Activated T-helper 1 cell treated with Interleukin-2 at 50 U/mL for 16 hours (primary cell): ENCODE measurements at places on chromosomes 2 and 18.

DNA sequence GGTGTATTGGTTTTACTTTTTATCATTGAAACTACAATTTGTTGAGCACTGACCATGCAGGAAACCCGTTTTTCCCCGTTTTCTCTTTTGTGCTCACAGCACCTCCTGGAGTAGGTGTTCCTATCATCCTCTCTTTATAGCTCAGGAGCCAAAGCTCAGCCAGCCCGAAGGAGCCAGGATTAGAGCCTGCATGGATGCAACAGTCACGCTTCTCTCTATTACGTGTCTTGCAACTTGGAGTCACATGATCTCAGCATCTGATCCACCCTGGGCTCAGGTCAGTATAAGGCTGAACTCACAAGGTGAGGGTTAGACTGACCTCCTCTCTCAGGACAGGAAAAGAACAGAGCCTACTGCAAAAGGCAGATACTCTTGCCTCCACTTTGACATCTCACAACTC lies 150.5 kb downstream of the MBP start:
- DNase-seq, result no peak

- no peak for DNase-seq
Observed at GRCh38 chr2:239952665-239953417, 72.3 kb downstream of the NDUFA10 start.

- DNase-seq, result no peak
Observed at GRCh38 chr2:200383380-200384110, 77.1 kb downstream of the SPATS2L start.

DNA sequence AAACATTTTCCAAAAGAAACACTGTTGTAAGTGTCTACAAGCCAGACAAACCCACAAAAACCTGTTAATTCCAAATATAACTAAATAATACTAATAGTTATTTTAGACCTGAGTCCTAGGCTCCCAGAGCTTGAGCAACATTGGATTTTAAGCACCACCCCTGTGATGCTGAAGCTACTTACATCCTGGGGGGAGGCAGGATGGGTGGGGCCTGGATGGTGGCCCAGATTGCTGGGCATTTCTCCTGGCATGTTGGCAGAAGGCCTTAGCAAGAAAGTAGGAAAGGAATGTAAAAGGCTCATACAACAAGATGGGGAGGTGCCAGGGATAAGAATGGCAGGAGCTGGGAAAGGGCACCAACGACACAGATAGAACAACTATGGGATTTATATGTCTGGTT lies 50.7 kb upstream of the OTX1 start:
- DNase-seq, result no peak

DNA sequence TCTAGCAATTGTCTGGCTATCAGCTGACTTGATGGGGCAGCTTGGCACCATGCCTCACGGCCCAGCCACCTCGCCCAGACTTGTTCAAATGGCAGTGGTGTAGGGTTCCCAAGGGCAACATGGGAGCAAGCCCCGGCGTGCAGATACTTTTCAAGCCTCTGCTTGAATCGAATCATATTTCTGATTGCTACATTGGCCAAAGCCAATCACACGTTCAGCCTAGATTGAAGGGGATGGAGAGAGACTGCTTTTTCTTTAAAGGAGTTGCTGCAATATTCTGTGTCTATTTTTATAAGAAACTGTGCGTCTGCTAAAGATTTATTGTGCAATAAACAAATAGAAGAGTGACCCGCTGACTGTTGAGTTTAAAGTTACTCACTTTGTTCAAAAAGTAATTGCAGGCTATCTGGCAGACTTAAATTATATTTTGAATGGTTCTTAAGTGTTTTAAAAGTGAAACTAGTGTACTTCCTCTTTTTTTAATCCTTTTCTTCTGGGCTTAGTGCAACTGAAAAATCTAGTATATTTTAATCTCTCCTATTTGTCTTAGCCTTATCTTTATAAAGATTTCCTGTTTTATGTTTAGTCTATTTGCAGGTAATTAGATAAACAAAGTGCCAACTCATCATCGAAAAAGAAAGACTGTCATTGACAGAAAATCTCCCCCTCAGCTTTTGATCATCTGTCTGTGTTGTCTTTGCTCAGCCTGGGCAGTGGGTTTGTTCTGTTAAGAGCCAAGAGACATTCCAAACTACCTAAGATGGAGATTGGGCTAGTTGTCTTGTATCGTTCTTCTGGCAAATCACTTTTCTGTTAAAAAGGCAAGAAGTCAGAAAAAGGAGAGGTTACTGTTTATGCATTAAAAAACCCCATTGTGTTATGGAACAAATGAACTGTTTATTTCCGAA lies 156.1 kb downstream of the TPGS2 start:
- DNase-seq, result no peak
